ENCODE measurements at places on chromosomes 11 and 22. TPM values are rescaled to one million over a fixed set of nuclear protein-coding genes. Genes with fewer than 3 reads are reported as not detected.

The POU2AF1 gene
- total RNA-seq, result not detected

DNA sequence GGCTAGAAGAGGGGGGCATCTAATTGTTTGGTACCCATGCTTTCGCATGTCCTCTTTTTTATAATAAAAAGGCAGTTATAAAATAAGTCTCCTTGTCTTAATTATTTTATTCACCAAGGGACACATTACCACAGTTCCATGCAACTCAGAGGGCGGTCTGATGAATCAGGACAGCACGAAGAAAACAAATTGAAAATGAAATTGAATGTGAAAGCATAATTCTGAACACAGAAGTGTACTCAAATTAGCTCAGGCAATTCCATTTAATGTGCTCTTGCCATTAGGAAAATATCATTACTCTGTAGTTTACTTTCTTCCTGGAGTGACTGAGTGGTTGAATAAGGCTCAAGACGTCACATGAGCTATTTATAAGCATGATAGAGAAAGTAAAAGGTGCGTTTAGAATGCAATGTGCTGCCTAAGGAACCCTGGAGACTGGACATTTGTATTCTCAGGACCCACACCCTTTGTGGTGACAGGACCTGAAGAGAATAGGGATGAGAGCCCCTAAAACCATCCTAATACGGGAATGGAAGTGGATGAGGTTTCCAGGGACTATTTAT, 59.6 kb downstream of the MTNR1B start:
- DNase-seq, result no peak
- no peak overlapping the region for H3K4me3 ChIP-seq
- H3K4me1 ChIP-seq, result no peaks in the 10 kb centered on the region
- H3K36me3 ChIP-seq, result no peaks in the 10 kb centered on the region

GRCh38 chr11:62664405-62665074, 470 bp downstream of the C11orf98 start:
- H3K4me3 ChIP-seq, result peak overlapping the region; percentile 72
- DNase-seq, result no peak
- H3K27me3 ChIP-seq, result no peaks in the 10 kb centered on the region
- peaks cover 21% of the 10 kb centered on the region for H3K4me1 ChIP-seq

- no peak for DNase-seq
- no peak overlapping the region for H3K4me3 ChIP-seq
- H3K36me3 ChIP-seq, result no peaks in the 10 kb centered on the region
Measured at GRCh38 chr11:126570489-126570888, 215.0 kb downstream of the ST3GAL4 start.

The APBB1 gene
- 40.0 TPM for total RNA-seq

- H3K27me3 ChIP-seq, result no peaks in the 10 kb centered on the region
- no peaks in the 10 kb centered on the region for H3K4me1 ChIP-seq
- no peak for DNase-seq
- H3K4me3 ChIP-seq, result no peak overlapping the region
- H3K27ac ChIP-seq, result no peak overlapping the region
Measured at GRCh38 chr11:120467627-120468026, 43.9 kb upstream of the GRIK4 start.

The OTOG gene
- not detected for total RNA-seq
